Mammary epithelial cell (primary cell): ENCODE measurements at places on chromosomes 6 and 20. TPM values are rescaled to one million over a fixed set of nuclear protein-coding genes. Genes with fewer than 3 reads are reported as not detected.

SLA2 gene
- total RNA-seq = not detected

GRCh38 chr20:33013701-33014326 is 6.3 kb downstream of the BPIFB2 start:
- no peak for DNase-seq

- peak; percentile 27 for DNase-seq
Observed at GRCh38 chr6:139364302-139364981, 10.0 kb downstream of the CITED2 start.

DNA sequence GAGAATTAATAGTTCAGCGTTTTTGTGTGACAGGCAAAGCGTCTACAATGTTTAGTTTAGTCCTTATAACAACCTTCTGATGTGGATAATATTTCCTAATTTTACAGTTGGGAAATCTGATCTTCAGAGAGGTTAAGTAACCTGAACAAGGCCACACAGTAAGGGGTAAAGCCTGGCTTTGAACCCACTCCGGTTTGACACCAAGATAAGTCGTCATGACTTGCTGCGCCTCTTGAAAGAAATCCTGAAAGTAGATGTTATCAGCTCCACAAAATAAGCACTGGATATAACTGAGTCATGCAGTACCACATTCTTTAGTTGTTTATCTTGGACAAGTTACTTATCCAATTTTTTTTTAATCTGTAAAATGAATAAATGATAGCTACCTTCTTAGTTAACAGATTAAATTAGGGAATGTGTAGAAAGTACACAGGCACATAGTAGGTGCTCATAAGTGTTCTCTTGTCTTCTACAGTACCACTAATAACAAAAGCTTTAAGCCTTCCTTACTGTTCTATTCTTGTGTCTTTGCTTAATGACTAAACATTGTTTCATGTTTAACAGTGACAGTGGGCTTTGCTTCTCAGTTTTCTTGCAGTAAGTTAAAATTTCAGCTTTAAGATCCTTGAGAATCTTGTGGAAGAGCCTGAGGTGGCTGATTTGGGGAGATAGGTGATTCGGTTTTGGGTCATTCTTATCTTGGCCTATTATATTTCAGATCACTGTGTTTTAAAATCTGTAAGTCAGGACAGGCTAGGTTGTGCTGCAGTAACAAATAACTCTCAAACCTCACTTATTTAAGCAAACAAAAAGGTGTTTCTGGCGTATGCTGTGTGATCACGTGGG is 2.1 kb downstream of the HIVEP1 start:
- DNase-seq = peak; percentile 80
